Stimulated activated CD4-positive, alpha-beta T cell treated with anti-CD3 and anti-CD28 coated beads, TNF-alpha, amount 100 ng/mL, for 24 hours (primary cell): ENCODE measurements at places on chromosomes 12 and 14.
A peak's percentile ranks its signal among the peaks of the same experiment; 100 is the strongest.

DNA sequence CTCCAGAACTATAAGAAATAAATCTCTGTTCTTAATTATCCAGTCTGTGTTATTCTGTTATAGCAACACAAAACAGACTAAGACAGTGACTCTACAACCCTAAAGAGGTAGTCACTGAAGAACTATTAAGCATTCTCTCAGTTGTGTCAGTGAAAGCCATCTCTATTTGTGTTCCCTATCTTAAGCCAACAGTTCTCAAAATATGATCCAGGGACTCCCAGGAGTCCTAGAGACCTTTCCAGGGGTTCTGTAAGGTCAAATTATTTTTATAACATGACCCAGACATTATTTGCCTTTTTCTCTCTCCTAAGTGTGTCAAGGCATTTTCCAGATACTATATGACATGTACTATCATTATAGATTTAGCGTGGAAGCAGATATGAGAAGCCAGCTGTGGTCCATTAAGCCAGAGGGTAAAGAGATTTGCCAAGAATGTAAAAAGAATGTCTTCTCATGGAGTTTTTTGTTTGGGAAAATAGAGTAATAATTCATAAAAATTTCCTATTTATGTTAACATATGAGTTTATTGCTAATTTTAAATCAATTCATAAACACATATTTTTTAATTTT is 315.8 kb downstream of the RGS6 start:
- DNase-seq: no peak

DNA sequence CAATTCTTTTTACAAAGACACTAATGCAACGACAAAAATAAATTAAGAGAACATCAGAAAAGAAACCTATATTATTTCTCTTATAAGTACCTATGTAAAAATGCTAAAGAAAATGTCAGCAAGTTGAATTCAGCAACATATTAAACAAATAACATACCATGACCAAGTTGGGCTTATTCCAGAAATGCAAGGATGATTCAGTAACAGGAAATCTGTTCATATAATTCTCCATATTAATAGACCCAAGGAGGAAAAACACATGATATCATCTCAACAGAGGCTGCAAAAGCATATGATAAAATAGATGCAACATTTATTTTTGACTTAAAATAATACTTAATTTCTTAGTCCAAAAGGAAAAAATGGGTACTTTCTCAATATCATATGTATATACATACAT is 25.1 kb upstream of the GPHB5 start:
- DNase-seq: no peak

DNA sequence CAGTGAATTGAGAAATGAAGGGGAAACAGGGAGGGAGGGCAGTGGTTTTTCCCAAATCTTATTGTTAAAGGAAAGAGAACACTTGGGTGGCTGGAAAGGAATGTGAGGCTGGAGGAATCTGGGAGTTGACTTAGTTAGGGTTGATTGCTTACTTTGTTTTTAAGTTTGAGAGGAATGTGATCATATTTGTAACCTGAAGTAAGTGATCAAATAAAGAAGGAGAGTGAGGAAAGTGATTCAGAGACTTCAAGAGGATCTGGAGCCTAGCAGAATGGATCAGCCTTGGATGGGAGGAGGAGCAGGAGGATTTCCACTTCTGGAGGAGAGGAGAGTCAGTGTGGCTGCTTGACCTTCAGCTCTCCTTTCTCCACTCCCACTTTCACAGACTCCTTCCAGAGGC is 6.0 kb upstream of the LRP6 start:
- DNase-seq: no peak

DNA sequence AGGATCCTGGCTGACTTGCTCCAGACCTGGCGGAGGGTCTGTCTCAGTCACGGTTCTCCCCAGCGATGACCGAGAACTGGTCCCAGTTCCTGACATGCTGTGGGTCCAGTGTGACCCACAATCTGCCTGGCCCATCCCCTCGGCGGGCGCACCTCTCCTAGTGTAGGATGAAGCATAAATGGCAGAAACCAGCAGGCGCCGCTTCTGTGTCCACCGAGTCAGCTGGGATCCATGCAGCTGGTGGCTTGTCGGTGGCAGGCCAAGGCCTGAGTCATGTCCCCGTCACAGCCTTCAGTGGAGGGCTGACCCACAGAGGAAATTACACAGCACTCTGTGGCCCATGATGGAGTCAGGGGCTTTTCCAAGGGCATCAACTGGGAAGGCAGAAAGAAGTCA is 38.5 kb downstream of the NFKBIA start:
- peak; percentile 37 for DNase-seq
